ENCODE measurements at places on chromosomes 7 and 10.

- no peak for DNase-seq
Observed at GRCh38 chr7:70338015-70338414, 739.7 kb downstream of the AUTS2 start.

DNA sequence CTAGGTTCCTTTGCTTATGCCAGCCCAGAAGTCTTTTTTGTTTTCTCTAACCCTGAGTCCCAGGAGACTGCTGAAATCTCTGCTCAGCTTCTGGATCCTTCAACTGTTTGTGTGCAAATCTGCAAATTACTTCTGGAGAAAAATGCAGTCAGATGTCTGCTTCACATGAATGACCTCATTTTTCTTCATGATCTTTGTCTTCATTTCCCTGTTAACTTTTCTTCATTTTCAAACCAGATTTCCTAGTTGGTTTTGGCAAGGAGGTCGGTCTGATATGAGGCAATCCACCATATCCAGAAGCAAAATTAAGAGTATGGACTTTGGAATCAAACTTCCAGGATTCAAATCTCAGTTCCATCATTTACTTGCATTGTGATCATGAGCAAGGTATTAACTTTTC is 66.8 kb downstream of the ZNF503 start:
- no peak for DNase-seq

DNA sequence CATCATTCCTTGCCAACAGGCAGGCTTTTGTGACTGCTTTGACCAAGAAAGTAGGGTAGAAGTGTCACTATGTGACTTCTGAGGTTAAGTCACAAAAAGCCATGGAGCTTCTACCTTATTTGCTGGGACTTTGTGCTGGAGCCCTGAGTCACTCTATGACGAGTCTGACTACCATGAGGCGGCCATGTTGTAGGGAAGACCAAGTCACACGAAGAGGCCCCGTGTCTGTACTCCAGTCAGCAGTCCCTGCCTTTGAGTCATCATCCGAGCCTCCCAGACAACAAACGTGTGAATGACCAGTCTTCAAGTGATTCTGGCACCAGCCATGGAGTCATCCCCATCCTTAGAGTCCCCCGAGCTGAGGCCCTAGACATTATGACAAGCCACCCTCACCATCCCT is 3.5 kb upstream of the MYL10 start:
- DNase-seq = no peak

DNA sequence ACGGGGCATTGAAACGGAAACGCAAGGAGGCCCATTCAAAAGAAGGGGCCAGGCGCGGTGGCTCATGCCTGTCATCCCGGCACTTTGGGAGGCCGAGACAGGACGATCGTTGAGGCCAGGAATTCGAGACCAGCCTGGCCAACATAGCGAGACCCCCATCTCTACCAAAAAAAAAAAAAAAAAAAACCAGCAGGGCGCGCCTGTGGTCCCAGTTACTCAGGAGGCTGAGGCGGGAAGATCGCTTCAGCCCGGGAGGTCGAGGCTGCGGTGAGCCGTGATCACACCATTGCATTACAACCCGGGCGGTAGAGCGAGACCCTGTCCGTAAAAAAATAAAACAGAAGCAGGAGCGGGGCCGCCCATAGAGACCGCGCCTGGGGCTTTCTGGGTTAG is 396 bp downstream of the PSMG3 start:
- no peak for DNase-seq

DNA sequence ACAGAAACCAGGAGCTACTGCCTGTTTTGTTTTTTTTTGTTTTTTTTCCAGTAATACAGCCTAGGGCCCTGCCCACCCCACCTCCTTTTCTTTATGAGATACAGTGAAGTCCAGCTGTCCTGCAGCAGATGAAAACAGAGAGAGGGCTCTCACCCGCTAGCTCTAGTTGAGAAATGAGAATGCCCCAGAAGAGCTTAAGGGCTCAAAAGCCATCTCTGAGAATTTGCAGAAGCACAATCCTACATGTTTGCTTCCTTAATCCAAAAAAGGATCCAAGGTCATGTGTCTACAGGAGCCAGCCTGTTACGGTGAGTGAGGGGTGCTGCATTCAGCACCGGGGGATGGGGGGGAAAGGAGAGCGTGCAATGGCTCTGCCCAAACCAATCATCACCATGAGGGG is 122.7 kb downstream of the KCNMA1 start:
- DNase-seq = no peak

DNA sequence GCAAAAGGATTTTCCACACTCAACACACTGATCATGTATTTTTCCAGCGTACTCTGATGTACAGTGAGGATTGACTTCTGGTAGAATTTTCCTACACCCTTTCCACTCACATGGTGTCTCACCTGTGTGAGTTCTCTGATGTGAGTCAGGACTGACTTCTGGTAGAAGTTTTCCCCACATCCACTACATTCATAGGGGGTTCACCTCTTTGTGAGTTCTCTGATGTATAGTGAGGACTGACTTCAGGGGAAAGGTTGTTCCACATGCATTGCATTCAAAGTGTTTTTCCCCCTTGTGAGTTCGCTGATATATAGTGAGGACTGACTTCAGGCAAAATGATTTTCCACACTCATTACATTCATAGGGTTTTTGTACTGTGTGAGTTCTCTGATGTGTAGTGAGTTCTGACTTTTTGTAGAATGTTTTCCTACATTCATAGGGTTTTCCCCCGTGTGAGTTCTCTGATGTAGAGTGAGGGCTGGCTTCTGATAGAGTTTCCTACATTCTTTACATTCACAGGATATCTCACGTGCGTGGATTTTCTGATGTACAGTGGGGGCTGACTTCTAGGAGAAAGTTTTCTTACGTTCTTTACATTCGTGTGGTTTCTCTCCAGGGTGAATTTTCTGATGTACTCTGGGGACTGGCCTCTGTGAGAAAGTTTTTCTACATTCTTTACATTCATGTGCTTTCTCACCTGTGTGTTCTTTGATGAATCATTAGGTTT is 146.5 kb downstream of the GLRX3 start:
- no peak for DNase-seq

- DNase-seq = no peak
Observed at GRCh38 chr7:31123321-31123720, 71.2 kb downstream of the ADCYAP1R1 start.

- no peak for DNase-seq
Observed at GRCh38 chr7:157840914-157841772, 504.3 kb downstream of the DNAJB6 start.

DNA sequence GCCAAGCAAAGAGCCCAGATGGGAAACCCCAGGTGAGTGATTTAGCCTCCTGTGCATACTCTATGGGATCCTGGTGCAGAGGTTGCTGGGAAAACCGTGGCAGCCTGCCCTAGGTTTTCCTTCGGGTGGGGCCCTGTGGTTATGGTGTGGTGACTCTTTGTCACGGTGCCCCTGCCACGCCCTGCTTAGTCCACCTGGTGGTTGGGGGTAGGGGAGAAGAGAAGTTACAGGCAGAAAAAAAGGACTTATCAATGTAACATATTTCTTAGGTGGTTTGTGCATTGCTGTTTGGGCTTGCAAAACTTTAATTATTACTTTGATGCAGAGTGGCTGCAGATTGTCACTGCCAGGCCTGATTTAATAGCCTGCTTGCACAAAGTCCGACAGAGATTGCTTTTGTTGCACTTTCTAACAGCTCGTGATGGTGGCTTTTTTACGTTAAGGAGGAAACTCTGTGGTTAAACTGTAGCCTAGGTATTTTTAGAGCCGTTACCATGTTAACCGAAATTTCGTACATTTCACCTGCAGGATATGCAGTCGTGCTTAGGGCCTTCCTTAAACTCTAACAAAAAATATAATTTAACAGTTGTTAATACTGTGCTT is 197.4 kb downstream of the RNLS start:
- DNase-seq = no peak

- no peak for DNase-seq
Observed at GRCh38 chr10:108808228-108808627, 1115.1 kb downstream of the XPNPEP1 start.

- no peak for DNase-seq
Observed at GRCh38 chr7:142108728-142109505, 2.6 kb upstream of the MGAM2 start.

DNA sequence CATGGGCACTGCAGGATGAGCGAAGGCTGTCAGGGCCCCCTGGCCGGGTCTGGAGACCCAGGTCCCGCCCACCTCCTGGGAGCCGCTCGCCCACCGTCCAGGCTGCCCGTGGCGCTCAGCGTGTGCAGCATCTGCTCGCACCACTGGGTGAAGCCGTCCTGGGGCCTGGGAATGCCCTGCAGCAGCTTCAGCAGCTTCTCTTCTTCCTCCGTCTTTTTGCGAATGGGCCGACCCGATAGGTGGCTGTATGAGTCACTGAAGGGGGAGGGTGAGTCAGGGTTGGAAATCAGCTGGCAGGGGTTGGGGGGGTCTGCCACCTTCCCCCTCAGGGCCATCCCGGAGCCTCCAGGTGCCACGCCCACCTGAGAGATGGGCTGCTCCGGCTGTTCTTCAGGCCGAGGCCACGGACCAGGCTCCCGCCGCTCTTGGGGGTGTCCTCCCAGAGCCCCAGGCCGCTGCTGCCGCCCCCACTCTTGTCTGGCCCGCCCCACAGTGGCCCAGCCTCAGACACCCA is 8.7 kb downstream of the GNB2 start:
- DNase-seq = peak; percentile 44

DNA sequence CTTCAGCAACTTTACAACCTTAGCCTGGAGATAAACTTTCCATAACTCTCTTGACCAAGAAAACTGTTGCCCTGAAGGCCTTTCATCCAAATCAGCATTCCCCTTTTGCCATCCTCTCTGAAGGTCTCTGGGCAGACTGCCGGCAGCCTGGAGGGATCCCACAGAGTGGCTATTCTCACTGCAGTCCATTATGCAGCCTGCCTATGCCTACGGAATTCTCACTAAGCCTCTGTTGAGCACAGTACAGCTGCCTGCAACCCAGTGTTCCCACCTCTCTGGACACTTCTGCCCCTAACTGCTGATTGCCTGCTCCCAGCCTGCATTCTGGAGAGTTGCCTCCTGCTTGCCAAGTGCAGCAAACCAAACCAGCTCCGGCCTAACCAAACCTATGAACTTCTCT is 548.9 kb upstream of the STEAP1 start:
- DNase-seq = peak; percentile 12

DNA sequence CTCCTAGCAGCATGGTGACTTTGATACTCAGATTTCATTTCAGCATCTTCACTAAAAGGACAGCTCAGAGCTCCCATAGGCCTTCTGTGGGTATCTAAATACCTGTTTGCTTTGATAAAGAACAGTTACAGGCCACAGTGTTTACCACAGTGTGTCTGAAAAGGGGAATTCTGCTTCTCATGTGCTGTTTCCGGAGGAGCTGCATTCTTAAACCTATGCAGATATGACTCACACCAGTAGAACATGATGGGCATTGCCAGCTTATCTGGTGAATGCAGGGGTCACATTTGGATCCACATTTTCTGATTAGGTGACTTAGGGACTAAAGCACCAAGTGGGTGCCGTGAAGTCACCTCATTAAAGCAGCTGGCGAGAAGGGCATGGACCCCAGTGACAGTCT is 52.6 kb downstream of the TRRAP start:
- no peak for DNase-seq

DNA sequence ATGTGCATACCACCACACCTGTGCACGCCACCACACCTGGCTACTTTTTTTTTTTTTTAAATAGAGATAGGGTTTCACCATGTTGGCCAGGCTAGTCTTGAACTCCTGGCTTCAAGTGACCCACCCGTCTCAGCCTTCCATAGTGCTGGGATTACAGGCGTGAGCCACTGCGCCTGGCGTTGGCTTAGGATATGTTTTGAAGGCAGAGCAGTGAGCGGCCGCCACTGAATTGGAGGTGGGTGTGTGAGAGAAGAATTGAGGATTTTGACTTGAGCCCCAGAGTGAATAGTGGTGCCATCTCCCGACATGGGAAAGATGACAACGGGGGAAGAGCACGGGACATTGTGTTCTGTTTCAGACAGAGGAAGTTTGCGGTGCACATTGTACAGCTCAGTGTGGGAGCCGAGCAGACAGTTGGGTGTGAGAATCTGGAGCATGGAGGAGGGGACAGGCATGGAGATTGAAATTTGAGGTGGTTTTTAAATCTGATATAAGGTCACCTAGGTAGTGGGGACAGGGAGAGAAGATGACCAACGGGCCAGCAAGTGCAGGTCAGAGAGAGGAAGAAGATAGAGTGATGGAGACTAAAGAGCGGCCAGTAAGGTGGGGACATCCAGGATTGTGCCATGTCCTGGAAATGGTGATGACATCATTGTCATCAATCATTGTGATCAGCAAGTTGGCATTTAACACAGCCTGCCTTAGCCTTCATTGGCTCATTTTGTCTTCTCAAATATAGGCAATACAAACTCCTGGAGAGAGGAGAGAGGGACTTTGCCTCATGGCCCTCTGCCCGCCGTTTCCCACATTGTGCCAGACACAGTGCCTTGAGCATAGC is 35.8 kb downstream of the VWA2 start:
- no peak for DNase-seq

- DNase-seq = no peak
Observed at GRCh38 chr7:114589436-114589835, 174.8 kb downstream of the FOXP2 start.

- peak; percentile 76 for DNase-seq
Observed at GRCh38 chr10:6171881-6172695, 30.6 kb upstream of the PFKFB3 start.

DNA sequence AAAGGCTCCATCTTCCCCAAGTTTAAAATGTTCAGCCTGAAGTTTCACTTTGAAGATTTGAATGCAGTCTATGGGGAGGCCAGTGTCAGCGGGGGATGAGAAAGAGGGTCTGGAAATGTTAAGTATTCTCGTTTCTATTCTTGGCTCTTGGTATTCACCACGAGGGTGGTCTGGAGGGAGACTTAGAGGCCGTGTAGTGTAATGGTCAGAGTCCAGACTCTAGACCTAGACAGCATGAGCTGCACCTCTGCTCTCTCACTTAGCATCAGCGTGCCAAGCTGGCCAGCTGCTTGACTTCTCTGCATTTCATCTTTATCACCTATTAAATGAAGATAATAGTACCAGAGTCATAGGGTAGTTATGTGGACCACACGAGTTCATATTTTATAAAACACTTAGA is 57.9 kb downstream of the MKX start:
- no peak for DNase-seq

DNA sequence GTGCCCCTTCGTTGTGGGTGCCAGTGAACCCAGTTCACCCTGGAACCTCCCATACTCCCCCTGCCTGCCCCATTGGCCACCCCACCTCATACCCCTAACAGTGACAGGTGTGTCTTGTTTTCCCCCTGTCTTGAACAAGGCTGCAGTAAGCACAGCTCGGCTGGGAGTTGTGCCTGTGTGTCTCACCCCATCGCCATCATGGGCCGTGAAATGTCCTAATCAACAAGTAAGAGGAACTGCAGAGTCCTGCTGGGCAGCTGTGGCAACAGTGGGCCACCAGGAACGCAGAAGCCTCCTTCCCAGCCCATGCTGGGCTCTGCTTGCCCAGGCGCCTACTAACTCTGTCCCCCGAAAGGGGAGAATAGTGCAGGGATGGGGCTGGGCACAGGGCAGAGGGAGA is 91.6 kb downstream of the C10orf105 start:
- DNase-seq = no peak

Measured in head of caudate nucleus (tissue), 42 donors.